ENCODE measurements at places on chromosomes 3 and 15.

GRCh38 chr3:172260381-172260780 is 187.9 kb downstream of the GHSR start:
- DNase-seq = no peak

DNA sequence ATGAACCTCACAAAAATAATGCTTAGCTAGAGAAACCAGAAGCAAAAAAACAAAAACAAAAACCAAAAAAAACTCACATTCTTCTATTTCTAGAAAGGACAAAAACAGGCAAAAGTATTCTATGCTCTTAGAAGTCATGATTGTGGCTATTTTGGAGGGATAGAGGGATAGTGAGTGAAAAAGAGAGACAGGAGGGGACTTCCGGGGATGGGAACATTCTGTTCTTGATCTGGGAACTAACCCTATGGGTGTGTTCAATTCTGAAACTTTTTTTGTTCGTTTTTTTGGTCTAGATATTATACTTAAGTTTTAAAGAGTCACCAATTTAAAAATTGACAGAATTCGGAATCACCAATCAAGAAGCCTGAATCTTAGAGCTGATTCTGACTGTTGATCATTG is 120.0 kb upstream of the TPM1 start:
- no peak for DNase-seq

- no peak for DNase-seq
Measured at GRCh38 chr15:92290359-92290992, 103.2 kb upstream of the ST8SIA2 start.

DNA sequence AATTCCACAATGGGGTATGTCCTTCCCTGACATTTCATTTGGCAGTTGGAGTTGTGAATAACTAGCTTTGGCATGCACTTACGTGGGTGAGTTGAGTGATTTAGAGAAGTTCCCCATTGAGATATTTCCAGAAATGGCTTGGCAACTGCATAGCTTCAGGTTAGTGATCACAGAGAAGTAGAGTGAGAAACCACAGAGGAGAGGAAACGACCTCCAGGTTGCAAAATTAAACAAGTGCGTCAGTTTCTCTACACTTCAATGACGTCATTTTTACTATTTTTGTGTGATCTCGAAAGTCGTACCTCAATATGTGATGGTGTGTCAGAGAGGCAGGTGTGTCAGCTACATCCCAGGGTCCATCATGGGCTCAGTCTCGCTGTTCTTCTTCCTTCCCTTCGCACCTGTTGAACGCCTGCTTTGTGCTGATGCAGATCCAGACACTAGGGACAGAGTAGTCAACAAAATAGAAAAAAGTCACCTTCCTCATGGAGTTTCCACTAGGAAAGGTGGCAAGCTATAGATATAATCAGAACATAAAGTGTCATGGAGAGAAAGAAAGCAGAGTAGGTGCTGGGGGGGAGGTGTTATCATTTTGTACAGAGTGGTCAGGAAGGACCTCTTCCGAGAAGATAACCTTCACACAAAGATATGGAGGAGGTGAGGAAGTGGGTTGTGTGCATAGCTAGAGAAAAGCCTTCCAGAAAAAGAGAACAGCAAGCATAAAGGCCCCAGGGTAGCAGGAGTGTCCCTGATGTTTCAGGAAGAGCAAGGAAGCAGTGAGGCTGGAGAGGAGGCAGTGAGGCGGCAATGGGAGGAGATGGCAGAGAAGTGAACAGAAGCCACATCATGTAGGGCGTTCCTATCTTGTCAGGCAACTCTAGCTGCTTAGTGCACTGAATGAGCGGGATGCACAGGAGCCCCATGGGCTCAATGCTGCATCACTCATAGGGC is 75.6 kb downstream of the MCTP2 start:
- DNase-seq = peak; percentile 13

GRCh38 chr3:198028718-198029117 is 68.7 kb downstream of the LMLN start:
- peak; percentile 24 for DNase-seq
